ENCODE measurements at places on chromosomes 1 and 21.
A peak's percentile ranks its signal among the peaks of the same experiment; 100 is the strongest.

GRCh38 chr21:21085206-21085605 lies 87.0 kb downstream of the NCAM2 start:
- DNase-seq, result no peak

- DNase-seq, result no peak
Measured at GRCh38 chr1:206419783-206420182, 50.5 kb upstream of the IKBKE start.

DNA sequence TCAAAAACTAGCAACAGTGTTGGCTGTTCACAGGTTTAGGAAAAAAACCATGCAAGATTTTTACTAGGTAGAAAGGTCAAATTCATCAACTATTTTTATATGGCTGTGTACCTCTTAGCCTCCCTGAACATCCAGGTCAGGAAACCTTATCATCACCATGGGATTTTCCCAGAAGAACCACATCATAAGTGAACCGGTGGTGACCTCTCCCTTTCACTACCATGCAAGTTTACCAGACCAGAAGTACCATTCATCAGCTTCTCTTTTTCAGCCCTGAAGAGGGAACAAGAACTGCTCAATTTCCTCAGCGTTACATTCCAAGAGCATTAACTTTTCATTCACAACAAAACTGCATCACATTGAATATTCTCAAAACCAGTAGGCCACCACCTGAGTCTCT lies 5.9 kb downstream of the SSBP3 start:
- DNase-seq, result no peak

DNA sequence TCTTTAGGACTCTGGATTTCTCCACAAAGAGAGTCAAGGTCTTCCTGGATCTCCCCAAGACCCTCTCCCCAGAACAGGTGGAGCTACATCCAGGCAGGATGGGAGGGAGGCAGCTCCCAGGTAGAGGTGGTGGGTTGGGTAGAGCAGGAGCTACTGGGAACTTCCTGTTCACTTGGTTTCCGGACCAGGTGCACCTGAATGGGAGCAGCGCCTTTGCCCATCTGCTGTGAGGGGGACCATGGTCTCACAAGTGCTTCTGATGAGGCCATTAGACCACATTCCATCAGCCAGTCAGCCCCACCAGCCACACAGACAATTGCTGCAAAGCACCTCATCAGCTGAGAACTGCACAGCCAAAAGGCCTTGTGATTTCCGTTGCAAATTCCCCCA lies 188.8 kb downstream of the MATN1 start:
- no peak for DNase-seq

GRCh38 chr1:20721117-20722061 lies 3.6 kb upstream of the KIF17 start:
- no peak for DNase-seq

DNA sequence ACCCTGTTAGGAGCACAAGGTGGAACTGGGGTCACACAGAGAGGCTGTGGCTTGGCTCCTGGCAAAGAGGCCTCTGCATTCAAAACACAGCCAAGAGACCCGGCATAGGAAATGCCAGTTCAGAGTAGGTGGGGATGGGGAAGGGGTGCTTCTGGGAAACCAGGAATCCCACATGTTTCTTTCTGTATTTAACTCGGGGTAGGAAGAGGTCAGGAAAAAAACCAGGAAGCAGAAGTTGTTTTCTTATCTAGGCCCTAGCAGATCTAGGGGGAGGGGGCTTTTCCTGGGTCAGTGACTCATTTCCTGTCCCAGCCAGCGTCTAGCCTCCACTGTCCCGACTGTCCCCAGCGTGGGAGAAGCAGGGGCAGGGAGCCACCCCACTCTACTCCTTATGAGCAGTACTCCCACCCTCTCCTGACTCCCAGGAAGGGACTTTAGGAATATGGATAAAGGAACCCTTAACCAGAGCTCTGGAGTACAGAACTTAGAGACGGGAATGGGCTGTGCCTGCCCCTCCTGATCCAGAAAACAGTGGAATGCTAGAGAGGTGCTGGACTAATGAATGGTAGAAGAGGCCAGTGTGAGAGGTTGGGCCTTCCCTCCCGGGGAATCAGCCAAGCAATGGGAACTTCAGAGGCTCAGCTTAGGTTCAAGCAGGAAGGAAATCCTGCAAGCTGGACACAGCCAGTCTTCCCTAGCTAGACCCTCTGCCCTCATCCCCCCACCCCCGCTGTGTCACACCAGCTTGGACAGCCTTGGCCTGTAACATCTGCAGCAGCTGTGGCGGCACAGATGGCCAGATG lies 5.7 kb downstream of the FHL3 start:
- DNase-seq, result peak; percentile 78

DNA sequence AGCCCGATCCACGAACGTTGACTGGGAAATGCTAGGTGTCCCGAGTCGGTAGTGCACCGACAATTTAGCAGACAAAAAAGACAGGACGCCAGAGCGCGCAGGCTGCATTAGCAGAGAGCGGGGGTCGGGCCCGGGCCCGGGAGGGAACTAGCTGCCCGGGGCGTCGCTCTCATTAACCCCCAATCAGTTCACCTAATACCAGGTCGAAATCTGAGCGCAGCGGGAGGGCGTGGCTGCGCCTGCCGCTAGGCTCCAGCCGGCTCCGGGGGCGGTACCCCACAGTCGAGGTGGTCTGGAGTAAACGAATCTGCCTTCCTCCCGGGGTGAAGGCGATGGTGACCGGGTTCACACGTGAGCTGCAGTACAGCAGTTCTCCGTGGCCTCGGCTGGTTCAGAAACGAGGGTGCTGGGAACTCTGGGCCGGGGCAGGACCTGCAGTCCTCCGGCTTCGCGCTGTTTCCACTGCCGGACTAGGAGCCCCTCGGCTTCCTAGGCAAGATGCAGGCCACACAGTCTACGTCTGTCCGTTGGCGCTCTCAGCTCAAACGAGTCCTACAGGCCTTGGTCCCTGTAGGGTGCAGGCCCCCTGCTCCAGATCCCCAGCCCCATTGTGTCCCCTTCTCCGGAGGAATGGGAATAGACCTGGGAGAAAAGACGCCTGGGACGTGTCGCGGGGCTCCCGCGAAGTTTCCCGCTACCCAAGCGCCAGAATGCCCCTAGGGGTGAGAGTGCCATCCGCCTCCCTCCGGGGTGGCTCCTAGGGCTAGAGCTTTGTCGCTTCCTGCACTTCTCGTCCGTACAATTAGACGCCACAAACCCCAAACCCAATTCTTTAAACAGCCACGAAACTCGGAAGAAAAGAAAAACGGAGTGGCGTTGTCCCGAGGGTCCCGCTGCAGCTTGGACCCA lies 2.0 kb downstream of the GFI1 start:
- peak; percentile 42 for DNase-seq

DNA sequence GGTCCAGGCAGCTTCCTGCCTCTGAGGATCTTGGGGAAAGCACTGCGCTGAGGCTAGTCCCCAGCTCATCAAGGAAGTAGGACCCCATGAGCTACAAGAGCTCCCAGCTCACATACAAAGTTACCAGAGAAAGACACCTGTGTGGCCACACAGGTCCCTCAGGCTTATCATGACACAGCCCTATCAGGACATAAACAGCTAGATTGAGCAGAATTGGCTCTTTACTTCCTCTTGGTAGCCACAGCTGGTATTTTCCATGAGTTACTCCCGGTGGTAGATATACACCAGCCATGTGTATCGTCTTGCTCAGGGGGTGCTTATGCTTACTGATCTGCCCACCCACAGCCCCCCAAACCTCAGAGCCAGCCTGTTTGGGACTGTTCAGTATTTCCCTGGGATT lies 1.2 kb downstream of the LENEP start:
- no peak for DNase-seq

GRCh38 chr1:192100686-192101468 lies 57.4 kb upstream of the RGS18 start:
- no peak for DNase-seq

DNA sequence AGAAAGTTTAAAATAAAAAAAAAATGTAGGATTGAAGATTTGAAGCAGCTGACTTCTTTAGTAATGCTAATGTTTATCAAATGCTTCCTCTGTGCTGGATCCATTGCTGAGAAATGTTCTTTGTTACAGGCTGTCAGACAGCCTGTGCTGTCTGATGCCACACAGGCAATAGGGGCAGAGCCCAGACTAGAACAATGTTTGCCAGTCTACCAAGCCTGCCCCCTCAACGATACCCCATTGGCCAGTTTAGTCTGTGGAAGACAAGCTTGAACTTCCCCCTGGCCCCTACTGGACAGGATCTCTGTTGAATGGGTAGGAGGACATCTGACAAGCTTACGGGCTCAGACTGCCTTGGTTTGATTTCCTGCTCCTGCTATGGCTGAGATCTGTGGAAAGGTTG lies 79.4 kb downstream of the PAPPA2 start:
- DNase-seq, result no peak

GRCh38 chr21:35925497-35925896 lies 134.8 kb downstream of the SETD4 start:
- peak; percentile 33 for DNase-seq

DNA sequence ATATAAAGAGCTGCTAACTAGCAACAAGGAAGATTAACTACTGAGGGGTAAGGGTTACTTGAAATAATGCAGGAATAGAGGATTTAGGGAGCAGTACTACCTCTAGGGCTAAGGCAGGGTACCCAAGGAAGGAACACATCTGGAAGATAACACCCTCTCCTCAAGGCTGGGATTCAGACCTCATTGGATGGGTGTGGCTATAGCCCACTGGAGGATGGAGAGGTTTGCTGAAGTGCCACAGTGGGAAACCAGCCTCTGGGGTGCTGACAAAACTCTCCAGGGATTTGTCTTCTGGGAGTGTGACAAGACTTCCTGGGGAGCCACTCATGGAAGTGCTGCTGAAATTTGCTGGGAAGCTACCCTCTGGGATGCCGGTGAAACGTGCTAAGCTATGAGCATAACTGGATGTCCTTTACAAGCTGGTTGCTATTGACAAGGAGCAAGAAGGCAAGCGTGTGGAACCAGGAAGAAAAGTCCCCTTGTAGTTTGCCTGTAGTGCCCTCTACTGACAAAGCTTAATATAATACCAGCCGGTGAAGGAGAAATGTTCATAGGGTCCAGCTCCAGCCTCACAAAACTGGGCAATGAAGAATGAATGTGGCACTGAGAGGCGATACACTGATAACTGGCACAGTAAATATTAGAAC lies 122.8 kb upstream of the USP24 start:
- DNase-seq, result peak; percentile 66

GRCh38 chr1:6494627-6495026 lies 3.2 kb upstream of the PLEKHG5 start:
- no peak for DNase-seq

DNA sequence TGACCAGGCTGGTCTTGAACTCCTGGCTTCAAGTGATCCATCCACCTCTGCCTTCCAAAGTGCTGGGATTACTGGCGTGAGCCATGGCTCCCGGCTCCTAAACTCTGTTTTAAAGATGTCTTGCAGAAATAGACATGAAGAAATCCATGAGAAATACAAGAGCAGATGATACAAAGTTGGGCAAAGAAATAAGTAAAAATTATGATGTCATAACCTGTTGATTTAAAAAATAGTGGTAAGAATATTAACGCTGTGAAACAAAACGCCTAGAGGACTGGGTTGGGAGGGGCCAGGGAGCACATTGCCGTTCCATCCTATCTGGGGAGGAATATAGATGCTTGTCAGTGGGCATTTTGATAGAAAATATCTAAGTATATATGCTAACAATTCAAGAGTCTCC lies 1.2 kb upstream of the ITGB2 start:
- no peak for DNase-seq

DNA sequence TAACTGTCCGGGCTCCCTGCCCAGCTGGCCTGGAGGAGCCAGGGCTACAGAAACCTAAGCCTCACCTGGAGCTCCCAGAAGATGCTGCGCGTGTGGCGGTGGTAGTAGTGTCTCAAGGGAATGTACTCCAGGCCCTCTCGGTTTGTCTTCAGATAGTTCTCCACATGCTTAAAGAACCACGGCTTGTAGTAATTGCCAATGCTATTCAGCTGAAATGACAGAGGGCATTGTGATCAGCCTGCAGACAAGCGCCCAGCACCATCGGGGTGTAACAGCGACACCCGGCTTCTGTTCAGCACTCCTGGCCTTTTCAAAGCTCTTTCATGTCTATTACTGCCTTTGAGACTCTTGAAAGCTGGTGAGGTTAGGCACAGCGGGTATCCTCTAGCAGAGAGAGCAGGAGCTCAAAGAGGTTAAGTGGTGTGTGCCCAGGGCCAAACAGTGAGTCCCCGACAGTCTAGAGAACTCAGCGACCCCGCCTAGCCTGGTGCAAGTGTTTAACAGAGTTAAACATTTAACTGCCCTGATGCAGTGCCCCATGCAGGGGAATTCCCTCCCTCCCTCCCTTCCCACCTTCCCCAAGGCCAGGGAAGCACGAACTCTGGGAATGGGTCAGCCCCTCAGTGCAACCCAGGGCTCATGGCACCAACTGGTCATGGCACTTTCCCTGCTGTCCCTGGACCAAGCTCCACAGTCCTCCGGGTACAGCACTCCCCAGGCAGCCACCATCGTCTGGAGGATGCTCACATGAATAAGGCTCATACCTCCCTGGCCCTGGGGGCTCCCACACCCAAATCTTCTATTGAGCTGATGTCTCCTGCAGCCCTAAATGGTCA lies 21.5 kb downstream of the DHCR24 start:
- DNase-seq, result no peak

DNA sequence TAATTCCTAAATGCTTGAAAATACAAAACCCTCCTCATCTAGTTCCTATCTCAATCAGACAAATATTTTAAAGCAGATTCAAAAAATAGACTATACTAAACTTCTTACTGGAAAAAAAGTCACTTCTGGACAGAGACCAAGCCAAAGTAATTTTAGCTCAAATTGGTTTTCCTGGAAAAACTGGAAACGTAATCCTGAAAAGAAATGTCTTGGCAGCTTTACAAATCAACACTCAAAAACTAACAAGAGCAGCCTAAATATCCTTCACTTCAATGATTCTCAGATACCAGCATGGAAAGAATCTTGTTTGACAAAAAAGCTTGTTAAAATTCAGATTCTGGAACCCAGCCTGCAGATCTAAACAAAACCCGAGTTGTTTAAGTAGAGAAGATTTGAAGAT lies 9.1 kb upstream of the GPR88 start:
- DNase-seq, result no peak

GRCh38 chr21:37565530-37566223 lies 199.1 kb downstream of the DYRK1A start:
- peak; percentile 14 for DNase-seq

DNA sequence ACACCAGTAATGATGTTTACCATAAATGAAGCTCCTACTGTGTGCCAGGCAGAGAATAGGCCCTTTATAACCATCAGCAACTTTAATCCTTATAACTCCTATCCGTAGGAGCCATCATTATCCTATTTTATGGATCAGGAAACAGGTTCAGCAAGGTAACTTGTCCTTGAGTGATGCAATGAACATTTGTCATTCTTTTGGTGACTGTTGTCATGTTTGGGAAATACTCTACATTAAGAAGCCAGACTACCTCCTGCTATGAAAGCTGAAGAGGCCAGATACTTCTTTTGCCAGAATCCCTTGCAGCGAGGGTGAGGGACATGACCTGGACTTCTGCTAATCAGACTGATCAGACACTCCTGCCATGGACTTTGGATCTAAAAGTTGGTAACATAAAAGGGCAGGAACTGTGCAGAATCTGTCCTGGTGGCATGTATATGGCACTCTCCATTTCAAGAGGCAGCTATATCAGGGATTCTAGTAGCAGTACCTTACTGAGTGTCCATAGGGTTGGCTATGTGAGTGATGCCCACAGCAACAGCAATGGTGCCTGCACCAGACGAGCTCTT lies 33.1 kb upstream of the SRRM1 start:
- no peak for DNase-seq

GRCh38 chr1:203048555-203049051 lies 22.3 kb downstream of the PPFIA4 start:
- DNase-seq, result no peak

- DNase-seq, result no peak
Measured at GRCh38 chr1:4269330-4269729, 369.3 kb upstream of the C1orf174 start.
